Small intestine (tissue), 16 donors: ENCODE measurements at places on chromosomes 4 and X.

- DNase-seq, result no peak
These were observed 143.4 kb downstream of the CENPC start for GRCh38 chr4:67401902-67402301.

DNA sequence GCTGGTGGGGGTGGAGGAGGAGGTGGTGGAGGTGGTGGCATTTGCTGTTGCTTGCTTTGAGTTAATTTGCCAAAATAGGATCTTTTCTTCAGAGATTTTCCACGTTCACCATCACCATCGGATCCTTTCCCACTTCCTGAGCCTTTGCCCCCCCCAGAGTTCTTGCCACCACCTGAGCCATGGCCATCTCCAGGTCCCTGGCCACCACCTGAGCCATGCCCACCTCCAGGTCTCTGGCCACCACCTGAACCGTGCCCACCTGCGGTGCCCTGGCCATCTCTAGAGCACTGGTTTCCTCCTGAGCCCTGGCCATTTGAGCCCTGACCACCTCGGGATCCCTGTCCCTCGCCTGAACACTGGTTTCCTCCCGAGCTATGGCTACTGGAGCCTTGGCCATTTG, 1.9 kb downstream of the IRS4 start:
- no peak for DNase-seq

DNA sequence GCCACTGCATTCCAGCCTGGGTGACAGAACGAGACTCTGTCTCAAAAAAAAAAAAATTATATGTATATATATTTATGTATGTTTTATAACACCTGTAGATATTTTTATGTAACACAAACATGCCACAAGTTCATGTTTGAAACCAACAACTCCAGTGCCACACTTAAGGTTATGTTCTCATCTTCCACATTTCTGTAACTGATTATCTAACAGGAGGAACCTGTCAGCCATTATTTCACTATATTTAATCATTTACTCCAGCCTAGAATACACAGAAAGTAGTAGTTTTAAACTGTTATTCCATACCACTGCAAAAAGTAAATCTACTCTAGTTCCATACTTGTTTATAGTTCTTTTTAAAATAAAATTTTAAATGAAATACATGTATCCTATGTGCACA, 32.3 kb downstream of the MCUB start:
- no peak for DNase-seq

- no peak for DNase-seq
These were observed 797.1 kb upstream of the GALNTL6 start for GRCh38 chr4:171016145-171016544.

DNA sequence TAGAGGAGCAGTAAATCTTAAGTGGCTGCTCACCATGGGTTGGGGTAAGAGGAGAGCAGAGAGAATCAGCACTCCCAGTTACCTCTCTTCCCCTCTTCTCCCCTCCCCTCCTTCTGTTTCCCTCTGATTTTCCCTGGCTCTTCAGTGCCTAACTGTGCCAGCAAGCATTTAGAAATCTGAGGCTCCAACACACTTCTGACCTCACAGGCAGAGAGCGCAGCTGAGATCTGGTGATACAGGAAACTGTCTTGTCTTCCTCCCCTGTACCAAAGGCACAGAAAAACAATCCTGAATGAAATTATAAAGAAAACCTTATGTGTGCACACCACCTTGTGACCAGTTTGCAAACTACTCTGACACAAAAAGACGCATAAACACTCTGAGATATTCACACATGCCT, 82.4 kb upstream of the SMIM10 start:
- DNase-seq, result no peak

GRCh38 chr4:21410372-21410771, 538.2 kb downstream of the KCNIP4 start:
- DNase-seq, result no peak
